Foreskin fibroblast (primary cell): ENCODE measurements at places on chromosomes 12 and 14.
A peak's percentile ranks its signal among the peaks of the same experiment; 100 is the strongest.

DNA sequence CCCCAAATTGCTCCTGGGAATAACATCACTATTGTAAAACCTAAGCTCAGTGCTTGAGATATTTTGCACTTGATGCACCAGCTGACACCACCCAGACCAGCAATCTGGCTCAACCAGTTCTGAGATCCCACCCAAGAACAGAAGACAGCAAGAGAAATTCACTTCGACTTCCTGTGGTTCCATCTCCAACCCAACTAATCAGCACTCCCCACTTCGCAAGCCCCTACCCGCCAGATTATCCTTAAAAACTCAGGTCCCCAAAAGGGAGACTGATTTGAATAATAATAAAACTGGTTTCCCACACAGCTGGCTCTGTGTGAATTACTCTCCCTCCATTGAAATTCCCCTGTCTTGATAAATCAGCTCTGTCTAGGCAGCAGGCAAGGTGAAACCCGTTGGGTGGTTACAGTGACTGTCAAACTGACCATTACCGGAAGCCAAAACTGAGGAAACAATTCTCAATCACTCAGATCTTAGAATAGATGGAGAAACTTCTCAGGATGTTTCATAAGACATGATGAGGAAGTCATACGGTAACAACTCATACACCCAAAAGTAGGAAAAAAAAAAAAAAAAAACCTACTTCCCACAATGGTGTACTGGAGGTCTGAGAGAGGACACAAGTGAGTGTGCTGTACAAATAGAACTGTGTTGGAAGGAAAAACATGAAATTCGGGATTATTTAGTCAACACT is 92.4 kb downstream of the TMTC1 start:
- no peak for DNase-seq

GRCh38 chr14:99258341-99258861 is 13.6 kb downstream of the BCL11B start:
- no peak for DNase-seq

- no peak for DNase-seq
Measured at GRCh38 chr14:78933166-78933565, 763.0 kb downstream of the NRXN3 start.

DNA sequence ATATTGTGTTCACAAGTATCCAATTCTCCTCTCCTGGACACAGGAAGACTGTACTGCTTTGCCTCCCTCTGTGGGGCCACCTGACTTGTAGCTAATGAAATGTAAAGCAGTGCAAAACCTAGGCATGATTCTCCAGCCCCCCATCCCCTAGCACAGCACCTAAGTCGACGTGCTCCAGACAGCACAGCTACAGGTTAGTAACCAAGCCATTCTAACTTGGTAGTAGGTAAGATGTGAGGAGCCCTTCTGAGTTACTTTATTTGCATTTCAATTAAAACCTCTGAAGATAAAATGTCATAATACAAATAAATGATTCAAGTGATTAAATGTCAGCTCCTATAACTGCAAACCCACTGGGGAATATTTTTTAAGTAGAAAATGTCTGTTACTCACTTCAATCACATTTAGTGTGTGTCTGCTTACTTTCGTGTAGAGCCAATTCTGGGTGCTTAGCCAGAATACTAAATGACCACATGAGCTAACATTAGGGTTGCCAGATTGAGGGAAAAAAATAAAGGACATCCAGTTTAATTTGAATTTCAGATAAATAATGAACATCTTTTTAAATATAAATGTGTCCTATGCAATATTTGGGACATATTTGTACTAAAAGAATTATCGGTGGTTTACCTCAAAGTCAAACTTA is 64.8 kb upstream of the HIF1A start:
- DNase-seq, result no peak

DNA sequence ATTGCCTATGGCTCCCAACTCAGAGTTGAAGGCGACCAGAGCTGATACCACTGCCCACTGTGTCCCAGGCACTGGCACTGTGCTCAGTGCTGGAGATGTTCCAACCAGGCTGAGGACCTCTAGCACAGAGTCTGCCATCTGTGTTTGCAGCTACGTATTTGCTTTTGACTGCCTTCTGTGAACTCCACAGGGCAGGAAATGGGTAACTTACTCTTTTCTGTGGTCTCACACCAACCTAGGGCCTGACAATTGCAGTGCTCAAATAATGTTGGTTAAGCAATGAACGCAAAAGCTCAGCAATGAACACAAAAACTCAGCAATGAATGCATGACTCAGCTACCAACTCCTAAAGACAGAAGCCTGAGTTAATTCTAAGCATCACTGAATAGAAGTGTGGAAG is 202.8 kb downstream of the NUAK1 start:
- peak; percentile 29 for DNase-seq

DNA sequence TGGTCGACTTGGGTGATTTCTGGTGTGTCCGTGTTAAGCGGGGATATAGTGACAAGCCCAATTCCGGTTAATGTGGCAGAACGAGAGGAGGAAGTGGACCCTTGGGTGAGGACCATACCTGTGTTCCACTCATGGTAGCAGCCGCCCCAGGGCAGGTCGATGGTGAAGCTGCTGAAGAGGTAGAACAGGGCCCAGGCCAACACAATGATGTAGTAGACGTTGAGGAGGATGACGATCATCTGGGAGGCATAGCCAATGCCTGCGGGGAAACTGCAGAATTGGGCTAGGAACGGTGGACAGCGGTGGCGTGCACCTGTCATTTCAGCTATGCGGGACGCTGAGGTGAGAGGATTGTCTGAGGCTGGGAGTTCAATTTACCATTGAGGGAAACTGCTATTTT is 20.1 kb downstream of the SLC6A13 start:
- no peak for DNase-seq

- DNase-seq, result no peak
Measured at GRCh38 chr14:105092171-105093037, 27.2 kb upstream of the GPR132 start.

DNA sequence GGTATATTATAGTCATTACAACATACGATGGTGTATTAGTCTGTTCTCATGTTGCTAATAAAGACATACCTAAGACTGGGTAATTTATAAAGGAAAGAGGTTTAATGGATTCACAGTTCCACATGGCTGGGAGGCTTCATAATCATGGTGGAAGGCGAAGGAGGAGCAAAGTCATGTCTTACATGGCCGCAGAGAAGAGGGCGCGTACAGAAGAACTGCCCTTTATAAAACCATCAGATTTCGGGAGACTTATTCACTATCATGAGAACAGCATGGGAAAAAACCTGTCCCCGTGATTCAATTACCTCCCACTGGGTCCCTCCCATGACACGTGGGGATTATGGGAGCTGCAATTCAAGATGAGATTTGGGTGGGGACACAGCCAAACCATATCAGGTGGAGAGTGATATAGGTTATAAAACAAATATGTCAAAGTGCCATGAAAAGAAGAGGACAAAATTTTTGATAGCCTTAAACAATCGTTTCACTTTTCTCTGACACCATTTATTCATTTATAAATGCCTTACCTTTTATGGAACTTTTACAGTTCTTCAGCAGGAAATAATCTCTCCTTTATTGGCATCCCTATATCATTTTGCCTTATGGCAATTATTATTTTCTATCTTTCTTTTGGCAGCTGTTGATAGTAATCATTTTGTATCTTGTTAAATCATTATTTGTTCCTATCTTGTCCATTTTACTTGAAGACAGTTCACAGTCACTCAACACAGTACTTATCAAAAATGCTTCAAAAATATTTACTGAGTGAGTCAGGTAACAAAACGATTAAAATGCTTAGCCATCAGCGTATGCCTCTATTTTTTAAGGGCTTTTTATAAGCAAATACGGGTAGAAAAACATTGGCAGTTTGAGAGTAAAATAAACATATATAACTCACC is 196.0 kb downstream of the RAD51B start:
- DNase-seq, result no peak

GRCh38 chr14:77593501-77593961 is 22.9 kb downstream of the SPTLC2 start:
- DNase-seq, result peak; percentile 51

GRCh38 chr12:14643251-14643650 is 53.1 kb downstream of the GUCY2C start:
- DNase-seq, result no peak

- peak; percentile 92 for DNase-seq
Measured at GRCh38 chr14:101072945-101073597, 169.5 kb upstream of the RTL1 start.

DNA sequence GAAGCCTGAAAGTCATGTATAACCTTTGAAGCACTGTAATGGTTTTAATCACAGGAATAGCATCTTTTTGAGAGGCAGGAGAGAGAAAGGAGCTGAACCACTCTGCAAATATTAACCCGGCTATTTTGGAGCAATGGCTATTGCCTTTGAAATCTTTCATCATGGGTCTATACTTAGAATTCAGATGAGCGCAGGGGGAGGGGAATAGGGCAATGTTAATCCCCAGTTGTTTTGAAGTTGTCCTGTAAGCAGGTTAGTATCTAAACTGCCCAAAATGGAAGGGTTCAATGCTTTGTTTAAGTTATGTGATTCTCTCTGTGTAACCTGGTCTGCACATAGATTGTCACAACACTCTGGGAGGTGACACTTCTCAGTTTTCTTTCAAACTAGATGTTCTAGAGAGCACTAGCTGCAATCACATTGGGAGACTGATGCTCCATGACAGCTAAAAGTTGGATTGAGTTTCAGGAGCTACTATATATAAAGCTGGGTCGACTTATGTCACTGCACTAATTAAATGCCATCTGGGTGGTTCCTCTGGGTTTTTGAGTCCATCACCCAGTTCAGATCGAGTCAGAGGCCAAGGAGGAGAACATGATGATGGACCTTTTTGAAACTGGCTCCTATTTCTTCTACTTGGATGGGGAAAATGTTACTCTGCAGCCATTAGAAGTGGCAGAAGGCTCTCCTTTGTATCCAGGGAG is at the start of gene MYF6:
TSS of gene MYF6 (plus strand) at position 509 of the 704 bp plus-strand sequence. CDS start at position 595, 86 bp downstream.
- DNase-seq, result no peak

GRCh38 chr14:95504135-95505029 is 12.1 kb downstream of the SYNE3 start:
- peak; percentile 86 for DNase-seq

GRCh38 chr14:94677213-94677612 is 65.0 kb downstream of the SERPINA3 start:
- no peak for DNase-seq

GRCh38 chr12:124720004-124720680 is 143.5 kb downstream of the SCARB1 start:
- DNase-seq, result peak; percentile 41

DNA sequence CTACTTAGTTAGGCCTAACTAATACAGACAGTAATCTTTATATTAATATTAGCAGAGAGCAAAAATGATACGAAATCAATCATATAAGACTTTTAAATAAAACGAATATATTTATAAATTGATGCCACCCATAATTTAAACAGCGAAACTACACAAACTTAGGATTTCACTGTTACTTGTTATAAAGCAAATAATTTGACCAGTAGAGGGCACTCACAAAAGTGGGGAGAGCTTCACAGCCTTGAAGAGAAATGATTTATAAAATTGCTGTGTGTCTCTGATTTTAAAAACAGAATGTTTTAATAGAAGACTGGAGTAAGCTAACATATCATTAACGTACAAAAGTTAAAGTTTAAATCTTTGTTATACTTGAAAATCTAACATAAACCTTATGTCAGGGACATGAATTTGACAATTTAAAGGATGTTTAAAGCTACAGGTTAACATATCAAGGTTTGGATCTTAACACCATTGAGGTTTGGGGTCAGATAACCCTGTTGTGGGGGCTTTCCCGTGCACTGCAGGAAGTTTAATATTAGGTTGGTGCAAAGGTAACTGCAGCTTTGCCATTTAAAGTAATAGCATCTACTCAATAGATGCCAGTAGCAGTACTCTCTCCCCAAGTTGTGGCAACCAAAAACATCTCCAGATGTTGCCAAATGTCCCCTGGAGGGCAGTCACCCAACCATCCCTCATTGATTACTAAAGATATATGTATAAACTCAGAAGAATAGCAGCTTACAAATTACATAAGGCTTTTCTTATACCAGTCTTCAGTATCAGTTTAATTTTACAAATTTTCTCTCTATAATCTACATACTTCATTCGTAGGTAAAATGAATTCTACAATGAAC is 9.3 kb downstream of the KRAS start:
- peak; percentile 67 for DNase-seq

DNA sequence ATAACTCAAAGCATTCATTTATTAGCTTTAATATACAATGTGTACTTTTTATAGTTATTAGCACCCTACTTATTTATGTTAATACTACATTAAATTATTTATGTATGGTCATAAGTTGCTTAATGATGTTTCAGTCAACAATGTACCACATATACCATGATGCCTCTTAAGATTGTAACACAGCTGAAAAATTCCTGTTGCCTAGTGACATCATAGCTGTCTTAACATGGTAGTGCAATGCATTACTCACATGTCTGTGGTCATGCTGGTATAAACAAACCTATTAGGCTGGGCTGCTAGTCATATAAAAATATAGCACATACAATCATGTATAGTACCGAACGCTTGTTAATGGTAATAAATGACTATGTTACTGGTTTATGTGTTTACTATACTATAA is 120.4 kb downstream of the ANO6 start:
- peak; percentile 88 for DNase-seq
